ENCODE measurements at places on chromosomes 1 and 21. TPM values are rescaled to one million over a fixed set of nuclear protein-coding genes. Genes with fewer than 3 reads are reported as not detected.

The ATP6V1G3 gene
- polyA plus RNA-seq: 9.6 TPM

The HNRNPCL2 gene
- 0.39 TPM for polyA plus RNA-seq

The RIIAD1 gene
- polyA plus RNA-seq: 0.37 TPM

The OVAAL gene
- not detected for polyA plus RNA-seq

The LIPI gene
- 0.19 TPM for polyA plus RNA-seq

The REG4 gene
- polyA plus RNA-seq: 0.75 TPM

The OLFML2B gene
- 10.2 TPM for polyA plus RNA-seq

The POTED gene
- not detected for polyA plus RNA-seq

The TMEM51 gene
- 17.3 TPM for polyA plus RNA-seq

The ANXA9 gene
- polyA plus RNA-seq: 12.4 TPM

The MRPS6 gene
- polyA plus RNA-seq: 142 TPM

The GPR161 gene
- polyA plus RNA-seq: 19.8 TPM

The GPR153 gene
- 5.8 TPM for polyA plus RNA-seq

The CA6 gene
- not detected for polyA plus RNA-seq

GRCh38 chr1:93707956-93708355 is 26.3 kb upstream of the BCAR3 start:
- DNase-seq: no peak

- no peak for DNase-seq
Observed at GRCh38 chr1:82260051-82260450, 459.3 kb downstream of the ADGRL2 start.

GRCh38 chr1:230976825-230977747 is 1.6 kb downstream of the TTC13 start:
- DNase-seq: no peak

GRCh38 chr1:15506831-15507230 is 17.2 kb downstream of the CASP9 start:
- no peak for DNase-seq

- DNase-seq: no peak
Observed at GRCh38 chr21:42288962-42289361, 26.2 kb downstream of the TFF3 start.

GRCh38 chr1:42422737-42423136 is 33.1 kb downstream of the ZMYND12 start:
- DNase-seq: no peak

GRCh38 chr1:185837711-185838110 is 103.5 kb downstream of the HMCN1 start:
- DNase-seq: no peak

GRCh38 chr1:8435569-8436071 is 117.7 kb downstream of the SLC45A1 start:
- no peak for DNase-seq

GRCh38 chr1:226618380-226618779 is 69.8 kb downstream of the STUM start:
- DNase-seq: no peak

DNA sequence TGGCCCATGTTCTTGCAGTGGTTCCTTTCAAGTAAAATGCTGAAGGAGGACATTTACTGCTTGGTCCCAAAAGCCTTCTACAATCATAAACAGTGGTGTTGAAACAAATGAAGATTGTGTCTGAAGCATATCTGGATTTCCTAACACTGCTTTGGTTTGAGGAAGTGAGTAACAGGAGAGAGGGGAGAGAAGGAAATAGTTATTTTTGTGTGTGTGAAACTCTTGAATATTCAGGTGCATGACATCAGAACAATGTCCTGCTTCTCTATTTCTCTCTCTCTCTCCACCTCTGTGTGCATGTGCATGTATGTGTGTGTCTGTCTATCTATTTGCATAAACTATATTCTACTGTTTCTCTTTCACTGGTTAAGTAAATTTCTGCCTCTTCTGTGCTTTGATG is 61.4 kb upstream of the TNFSF18 start:
- DNase-seq: no peak

GRCh38 chr1:207352554-207352953 is 31.1 kb downstream of the CD55 start:
- no peak for DNase-seq

GRCh38 chr1:1597275-1597930 is 2.5 kb downstream of the FNDC10 start:
- no peak for DNase-seq

DNA sequence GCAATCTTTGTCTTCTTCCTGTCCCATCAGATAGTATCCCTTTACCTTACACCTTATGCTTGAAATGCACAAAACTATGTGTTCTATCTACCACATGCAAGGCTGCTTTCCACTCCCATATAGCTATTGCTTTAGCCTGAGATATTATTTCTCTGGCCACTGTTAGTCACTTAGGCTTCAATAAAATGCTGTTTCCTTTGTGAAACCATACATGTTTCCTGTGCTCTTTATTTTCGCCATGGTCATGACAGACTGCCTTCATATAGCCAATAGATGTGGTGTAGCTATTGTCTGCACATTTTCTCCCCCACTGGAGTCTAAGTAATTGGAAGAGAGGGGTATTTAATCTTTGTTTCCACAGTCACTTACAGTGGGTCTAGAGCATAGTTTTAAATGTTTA is 108.4 kb downstream of the GREM2 start:
- no peak for DNase-seq

GRCh38 chr1:207824691-207825408 is 73.0 kb downstream of the CD46 start:
- no peak for DNase-seq

DNA sequence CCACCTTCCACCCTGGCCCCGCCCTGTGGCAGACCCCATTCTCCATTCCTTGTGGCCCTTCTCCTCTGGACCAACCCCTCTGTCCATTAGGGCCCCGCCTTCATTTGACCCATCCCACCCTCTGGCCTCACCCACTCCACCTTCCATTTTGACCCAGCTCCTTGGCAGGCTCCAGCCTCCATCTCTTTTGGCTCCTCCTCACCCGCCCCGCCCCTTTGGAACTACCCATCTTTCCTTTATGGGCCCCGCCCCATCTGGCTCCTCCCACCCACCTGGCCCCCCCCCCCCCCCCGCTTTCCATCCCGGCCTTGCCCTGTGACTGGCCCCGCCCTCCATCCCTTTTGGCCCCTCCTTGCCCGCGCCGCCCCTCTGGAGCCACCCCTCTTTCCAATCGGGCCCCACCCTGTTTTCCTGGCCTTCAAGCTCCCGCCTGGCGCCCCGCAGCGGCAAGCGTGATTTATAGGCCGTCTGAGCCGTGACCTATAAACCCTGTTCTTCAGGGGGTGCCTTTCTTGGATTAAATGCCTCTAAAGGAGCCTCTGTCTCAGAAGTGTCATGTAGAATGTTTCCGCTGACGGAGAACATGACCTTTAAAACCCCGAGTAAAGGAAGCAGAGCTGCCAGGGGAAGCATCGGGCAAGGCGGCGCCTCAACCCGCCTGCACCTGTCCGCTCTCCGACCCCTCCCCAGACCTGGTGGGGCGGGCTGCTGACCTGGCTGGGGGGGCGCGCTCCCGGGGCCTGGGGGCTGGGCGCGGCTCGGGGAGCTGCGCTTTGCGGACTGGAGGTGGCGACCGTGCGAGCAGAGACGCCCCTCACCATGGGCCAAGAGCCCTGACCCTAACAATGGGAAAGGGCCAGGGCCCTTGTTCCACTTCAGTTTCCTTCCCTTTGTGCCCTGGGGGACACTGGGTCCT is 178.0 kb downstream of the CAMTA1 start:
- DNase-seq: no peak

DNA sequence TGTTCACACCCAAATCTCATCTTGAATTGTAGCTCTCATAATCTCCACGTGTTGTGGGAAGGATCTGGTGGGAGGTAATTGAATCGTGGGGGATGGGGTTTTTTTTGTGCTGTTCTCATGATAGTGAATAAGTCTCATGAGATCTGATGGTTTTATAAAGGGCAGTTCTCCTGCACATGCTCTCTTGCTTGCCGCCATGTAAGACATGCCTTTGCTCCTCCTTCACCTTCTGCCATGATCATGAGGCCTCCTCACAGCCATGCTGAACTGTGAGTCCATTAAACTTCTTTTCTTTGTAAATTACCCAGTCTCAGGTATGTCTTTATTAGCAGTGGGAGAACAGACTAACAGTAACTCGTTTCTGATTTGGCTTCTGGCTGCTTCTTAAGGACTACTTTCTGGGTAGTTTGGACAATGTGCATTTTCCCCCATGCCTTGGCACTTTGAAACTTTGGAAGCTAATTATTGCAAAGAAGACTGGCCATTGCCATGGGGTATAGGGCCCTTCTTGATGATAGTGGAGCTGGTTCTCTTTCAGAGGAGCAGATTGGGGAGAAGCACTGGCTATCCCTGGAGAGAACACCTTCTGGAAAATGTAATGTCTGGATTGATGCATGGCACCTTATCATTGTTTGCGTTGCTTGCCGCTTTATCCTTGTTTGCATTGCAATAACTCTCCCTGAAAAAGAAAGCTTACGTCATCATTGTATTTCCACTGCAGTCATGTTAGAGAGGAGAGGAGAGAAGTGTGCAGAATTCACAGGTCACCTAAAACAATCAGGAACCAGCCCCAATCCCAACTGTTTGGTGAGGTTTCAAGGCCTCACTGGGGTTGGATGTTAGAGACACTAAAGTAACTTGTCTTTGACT is 5.9 kb downstream of the CNIH3 start:
- DNase-seq: no peak

GRCh38 chr1:112744009-112744578 is 29.0 kb upstream of the PPM1J start:
- DNase-seq: no peak

GRCh38 chr1:51303751-51304251 is 26.6 kb downstream of the TTC39A start:
- no peak for DNase-seq

DNA sequence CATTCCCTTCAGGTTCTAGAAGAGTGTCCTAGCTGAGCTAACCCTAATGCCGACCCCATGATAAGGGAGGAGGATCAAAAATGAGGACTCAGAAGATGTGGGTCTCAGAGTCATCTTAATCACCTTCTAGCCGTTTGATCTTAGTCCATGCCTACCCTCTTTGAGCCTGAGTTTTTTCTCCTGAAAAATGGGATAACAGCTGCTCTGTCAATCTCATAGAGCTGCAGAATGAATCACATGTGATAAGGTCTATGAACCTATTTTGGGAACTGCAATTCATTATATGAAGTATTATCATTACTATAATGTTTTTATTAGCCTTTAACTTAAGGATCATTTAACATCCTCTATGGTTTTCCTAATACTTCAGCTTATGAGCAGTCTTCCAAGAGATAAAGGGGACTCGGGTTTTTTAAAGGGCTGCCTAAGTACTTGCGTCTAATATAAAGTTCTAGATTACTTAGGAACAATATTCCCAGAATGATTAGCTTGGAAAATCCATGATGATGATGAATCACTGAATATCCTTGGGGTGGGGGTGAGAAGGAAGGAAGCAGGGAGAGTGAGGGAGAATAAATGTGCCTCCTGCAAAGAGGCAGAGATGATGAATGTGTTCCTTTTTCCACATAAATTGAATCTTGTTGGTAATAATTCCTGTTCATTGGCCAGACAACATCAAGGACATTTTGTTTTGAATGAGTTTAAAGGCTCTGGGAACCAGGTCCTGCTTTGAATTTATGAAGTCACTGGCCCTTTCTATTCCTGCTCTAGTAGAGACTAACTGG is 66.8 kb downstream of the COLGALT2 start:
- DNase-seq: no peak

DNA sequence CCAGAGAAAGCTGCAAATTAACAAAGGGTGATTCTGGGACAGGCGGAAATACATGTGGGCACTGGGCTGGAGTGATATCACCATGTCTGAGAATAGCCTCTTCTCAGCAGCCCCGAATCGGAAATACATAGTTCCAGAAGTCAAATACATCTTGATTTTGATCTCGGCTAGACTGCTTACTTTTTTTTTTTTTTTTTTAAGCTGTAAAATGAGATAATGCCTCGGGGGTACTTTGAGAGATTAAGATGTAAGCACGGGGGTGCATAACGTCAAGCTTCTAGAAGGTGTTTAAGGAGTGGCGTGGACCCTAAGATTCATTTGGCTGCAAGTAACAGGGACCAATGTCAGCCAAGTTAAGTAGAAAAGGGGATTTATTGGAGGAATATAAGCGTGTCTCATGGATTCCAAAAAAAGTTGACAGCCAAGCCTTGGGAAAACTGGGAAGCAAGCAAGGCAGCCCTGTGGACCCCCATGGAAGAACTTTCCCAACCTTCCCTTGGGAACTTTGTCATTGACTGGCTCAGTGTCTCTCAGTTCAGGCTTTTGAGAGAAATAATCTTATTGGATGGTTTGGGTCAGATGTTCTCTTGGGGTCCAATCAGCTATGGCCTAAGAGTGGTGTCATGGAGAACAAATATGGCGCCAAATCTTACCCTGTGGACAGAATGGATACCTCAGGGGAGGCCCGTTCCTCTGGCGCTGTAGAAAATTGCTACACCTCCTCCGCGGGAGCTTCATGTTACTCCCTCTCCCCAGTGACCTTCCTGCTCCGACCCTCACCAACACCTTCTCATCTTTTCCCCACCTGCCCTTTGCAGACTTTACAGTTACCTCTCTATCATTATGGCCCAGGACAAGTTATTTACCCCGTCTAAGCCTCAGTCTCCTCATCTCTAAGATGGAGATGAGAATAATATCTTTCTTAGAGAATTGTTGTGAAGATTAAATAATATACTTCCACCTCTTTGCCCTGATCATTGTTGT is 186.6 kb downstream of the KAZN start:
- no peak for DNase-seq

DNA sequence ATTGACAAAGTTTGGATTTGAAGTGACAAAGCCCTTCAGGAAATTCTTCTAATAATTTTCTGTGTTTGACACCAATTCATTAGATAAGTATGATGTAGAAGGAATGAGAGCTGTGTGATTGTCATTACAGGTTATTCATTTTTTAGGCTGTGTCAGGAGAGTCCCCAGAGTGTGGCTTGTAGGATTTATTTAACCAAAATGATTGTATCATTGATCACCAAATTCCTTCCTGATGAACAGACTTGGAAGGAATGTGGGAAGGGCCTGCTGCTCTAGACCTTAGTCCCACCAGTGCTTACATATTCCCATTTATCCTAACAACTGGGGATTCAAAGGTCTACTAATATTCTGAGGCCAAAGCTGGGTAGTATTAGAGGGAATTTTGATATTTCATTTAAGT is 383.3 kb upstream of the KAZN start:
- DNase-seq: no peak

GRCh38 chr1:182615468-182616129 is 11.4 kb upstream of the RGS16 start:
- DNase-seq: no peak

DNA sequence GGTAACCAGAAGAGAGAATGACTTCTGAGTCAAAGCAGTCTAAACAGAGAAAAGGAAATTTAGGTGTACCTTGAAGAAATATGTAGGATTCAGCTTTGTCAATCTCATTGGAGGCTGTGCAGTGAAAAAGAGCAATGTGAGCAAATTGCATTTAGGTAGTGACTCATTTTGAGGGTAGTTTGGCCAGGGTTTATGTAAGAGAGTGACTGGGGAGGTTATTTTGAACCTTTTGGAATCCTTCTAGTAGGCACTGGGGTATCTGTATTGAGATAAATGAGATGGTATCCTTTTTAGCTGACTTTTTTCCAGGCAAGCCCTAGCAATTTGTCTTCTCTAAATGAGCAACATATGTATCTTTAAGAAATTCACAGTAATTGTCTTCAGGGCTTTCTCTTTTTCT is 95.9 kb downstream of the DISP1 start:
- DNase-seq: no peak

- no peak for DNase-seq
Observed at GRCh38 chr1:110160538-110161100, 10.3 kb downstream of the SLC6A17 start.

All from right renal cortex interstitium (tissue), 3 donors.